ENCODE measurements at places on chromosomes 2 and 18.
A peak's percentile ranks its signal among the peaks of the same experiment; 100 is the strongest.

- DNase-seq: no peak
Measured at GRCh38 chr2:218345491-218346236, 11.0 kb upstream of the CATIP start.

GRCh38 chr18:13271302-13271911 is 52.8 kb downstream of the LDLRAD4 start:
- DNase-seq: peak; percentile 58

GRCh38 chr2:221025398-221025797 is 546.7 kb downstream of the EPHA4 start:
- DNase-seq: no peak

- DNase-seq: no peak
Measured at GRCh38 chr2:17620841-17621240, 80.3 kb downstream of the VSNL1 start.

- DNase-seq: no peak
Measured at GRCh38 chr2:112938904-112939303, 27.9 kb downstream of the IL37 start.

All from left ventricle myocardium inferior (tissue), 1 donor.